Muscle of back (tissue), 13 donors: ENCODE measurements at places on chromosomes 5 and 9. TPM values are rescaled to one million over a fixed set of nuclear protein-coding genes. Genes with fewer than 3 reads are reported as not detected.

Gene NELFB
- 45.7 TPM for polyA plus RNA-seq

Gene ZDHHC12
- 6.9 TPM for polyA plus RNA-seq

Gene GARIN3
- not detected for polyA plus RNA-seq

Gene CD74
- 48.3 TPM for polyA plus RNA-seq

Gene ENTREP1
- 49.5 TPM for polyA plus RNA-seq

Gene FST
- polyA plus RNA-seq: 14.4 TPM

DNA sequence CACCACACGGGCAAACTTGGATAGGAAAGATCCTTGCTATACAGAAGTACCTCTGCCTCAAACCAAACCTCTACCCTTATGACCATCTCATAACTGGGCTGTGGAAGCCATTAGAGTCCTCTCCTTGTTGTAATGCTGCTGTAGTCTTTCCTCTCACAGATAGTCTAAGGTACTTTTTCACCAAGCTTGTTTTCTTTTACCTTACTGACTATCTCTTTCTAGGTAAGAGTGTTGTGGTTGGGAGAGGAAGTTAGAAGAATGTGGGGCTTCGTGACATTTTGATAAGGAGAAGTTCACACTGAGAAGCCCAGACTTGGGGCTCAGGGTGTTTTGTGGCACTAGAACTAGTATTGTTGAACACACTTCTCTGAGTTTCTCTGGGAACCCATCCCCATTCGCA is 8.9 kb downstream of the CFAP95 start:
- no peak for DNase-seq

DNA sequence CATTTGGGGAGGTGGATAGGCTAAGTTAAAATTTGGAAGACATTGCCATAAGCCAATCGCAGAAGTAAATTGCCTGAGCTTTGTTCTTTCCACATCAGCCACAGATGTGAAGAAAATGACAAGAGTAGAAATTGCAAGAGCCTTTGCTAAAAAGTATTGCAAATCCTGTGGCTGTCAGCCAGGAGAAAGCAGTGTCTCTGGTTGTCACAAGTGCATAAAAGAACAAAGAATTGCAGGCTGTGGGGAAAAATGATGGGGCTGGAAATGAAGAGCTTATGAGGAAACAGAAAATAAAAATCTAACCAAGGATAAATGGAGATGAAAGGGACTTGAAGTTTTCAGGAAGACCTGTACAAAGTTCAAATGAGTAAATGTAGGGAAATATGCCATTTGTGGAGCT is 344.8 kb downstream of the CSNK1G3 start:
- DNase-seq: no peak

DNA sequence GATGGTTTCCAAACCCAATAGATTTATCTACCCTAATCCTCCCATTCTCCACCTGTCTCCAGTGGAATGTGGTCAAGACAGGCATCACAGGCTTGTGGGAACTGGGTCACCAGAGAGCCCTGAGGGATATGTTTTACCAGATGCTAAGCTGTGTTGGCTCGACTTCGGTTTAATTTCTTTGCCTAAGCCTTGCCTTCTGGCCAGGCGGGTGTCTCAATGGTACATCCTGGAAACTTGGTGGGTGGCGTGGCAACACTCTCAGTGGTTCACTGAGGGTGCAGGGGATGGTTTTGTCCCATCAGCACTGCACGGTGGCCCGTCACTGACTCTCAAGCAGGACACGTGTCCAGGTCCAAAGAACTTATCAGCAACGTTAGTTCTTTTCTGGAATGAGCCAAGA is 192.2 kb downstream of the TENT4A start:
- DNase-seq: no peak

DNA sequence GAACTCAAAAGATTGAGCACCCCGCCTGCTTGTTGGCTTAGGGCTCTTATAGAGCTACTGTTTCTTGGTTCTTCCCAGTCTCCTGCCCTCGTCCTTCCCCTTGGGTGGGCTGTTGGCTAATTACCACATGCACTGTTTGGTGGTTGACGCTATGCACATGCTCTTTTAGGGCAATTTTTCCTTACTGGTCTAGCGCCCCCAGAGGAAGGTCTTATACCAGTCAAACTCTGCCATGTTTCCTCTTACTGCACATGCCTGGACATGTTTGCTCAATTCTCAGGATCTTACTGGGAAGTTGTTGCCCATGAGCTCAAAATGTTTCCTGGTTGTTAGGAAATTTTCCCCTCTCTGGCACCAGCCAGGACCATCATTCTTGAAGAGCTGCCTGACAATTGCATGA is 101.9 kb downstream of the SLC28A3 start:
- DNase-seq: no peak

GRCh38 chr5:60485361-60485760 is 214.6 kb downstream of the DEPDC1B start:
- DNase-seq: no peak
